ENCODE measurements at places on chromosomes 2 and 18. TPM values are rescaled to one million over a fixed set of nuclear protein-coding genes. Genes with fewer than 3 reads are reported as not detected.

GRCh38 chr2:114534116-114535084, 92.0 kb downstream of the DPP10 start:
- no peak overlapping the region for H3K27ac ChIP-seq
- H3K27me3 ChIP-seq = peaks cover 3% of the 10 kb centered on the region
- no peak for DNase-seq
- no peak overlapping the region for H3K4me3 ChIP-seq
- H3K36me3 ChIP-seq = no peaks in the 10 kb centered on the region
- H3K4me1 ChIP-seq = no peaks in the 10 kb centered on the region

BOK gene
- total RNA-seq = 69.4 TPM

- DNase-seq = no peak
- no peak overlapping the region for H3K4me3 ChIP-seq
- no peaks in the 10 kb centered on the region for H3K4me1 ChIP-seq
- no peaks in the 10 kb centered on the region for H3K27me3 ChIP-seq
- no peak overlapping the region for H3K27ac ChIP-seq
These were observed 64.4 kb upstream of the AFF3 start for GRCh38 chr2:100206731-100207255.

DNA sequence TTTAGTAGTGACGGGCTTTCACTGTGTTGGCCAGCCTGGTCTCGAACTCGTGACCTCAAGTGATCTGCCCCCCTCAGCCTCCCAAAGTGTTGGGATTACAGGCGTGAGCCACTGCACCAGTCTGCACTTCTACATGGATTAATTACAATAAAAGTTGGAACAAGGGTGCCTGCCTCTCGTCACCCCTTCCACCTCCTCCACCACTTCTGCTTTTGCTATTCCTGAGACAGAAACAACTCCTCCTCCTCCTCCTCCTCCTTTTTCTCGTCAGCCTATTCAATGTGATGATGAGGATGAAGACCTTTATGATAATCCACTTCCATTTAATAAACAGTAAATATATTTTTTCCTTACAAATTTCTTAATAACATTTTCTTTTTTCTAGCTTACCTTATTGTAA, 35.2 kb downstream of the SRBD1 start:
- H3K4me1 ChIP-seq = no peaks in the 10 kb centered on the region
- H3K4me3 ChIP-seq = no peak overlapping the region
- no peak overlapping the region for H3K27ac ChIP-seq
- peaks cover 21% of the 10 kb centered on the region for H3K36me3 ChIP-seq
- H3K27me3 ChIP-seq = no peaks in the 10 kb centered on the region
